Stimulated activated CD4-positive, alpha-beta T cell treated with anti-CD3 and anti-CD28 coated beads, TNF-alpha, amount 100 ng/mL, for 48 hours (primary cell): ENCODE measurements at places on chromosomes 3 and 15.

DNA sequence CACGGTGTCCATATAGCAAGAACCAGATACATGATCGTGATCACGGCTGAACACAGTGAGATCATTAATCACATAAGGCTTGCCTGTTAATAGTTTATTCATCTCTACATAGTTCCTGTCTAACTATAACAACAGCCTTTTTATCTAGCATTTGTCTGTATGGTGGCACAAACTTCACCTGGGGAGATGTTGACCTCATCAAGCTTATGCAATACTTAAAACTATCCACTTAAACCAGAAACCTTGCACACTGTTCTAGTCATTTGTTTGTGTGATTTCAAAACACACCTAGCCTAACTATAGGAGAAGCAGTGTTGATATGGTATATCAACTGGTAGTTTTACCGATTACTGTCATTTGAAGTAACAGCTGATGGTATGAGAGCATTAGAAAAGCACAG, 124.8 kb downstream of the VPS13C start:
- no peak for DNase-seq

- DNase-seq = no peak
Measured at GRCh38 chr3:147943265-147943945, 534.2 kb downstream of the ZIC1 start.

GRCh38 chr3:19749448-19750017, 184.5 kb downstream of the EFHB start:
- no peak for DNase-seq

- no peak for DNase-seq
Measured at GRCh38 chr15:34332553-34333120, 4.9 kb downstream of the SLC12A6 start.

GRCh38 chr3:40753951-40754350, 229.2 kb downstream of the ZNF621 start:
- no peak for DNase-seq

- DNase-seq = no peak
Measured at GRCh38 chr15:31488437-31489204, 162.0 kb downstream of the KLF13 start.

GRCh38 chr15:98805434-98806274, 157.3 kb downstream of the IGF1R start:
- no peak for DNase-seq

GRCh38 chr15:79218588-79219200, 63.8 kb upstream of the ANKRD34C start:
- DNase-seq = no peak

GRCh38 chr3:43477600-43477999, 144.2 kb downstream of the ANO10 start:
- peak; percentile 30 for DNase-seq

DNA sequence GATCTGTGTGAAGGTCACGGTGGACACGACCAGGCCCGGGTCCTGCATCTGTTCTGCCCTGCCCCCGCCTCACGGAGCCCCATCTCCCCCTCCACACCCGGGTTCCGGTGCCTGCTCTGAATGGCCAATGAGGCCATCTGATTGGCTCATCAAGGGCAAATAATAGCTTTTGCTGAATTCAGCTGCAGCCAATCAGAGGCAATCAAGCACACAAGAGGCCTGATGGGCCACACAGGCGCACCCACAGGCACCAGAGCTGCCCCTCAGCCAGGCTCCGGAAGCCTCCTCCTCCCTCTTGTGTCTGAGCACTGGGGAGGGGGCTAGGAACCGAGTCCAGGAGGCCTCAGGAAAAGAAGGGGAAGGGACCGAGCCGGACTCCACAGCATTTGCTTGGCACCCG, 49.5 kb downstream of the CACNA2D2 start:
- DNase-seq = no peak

DNA sequence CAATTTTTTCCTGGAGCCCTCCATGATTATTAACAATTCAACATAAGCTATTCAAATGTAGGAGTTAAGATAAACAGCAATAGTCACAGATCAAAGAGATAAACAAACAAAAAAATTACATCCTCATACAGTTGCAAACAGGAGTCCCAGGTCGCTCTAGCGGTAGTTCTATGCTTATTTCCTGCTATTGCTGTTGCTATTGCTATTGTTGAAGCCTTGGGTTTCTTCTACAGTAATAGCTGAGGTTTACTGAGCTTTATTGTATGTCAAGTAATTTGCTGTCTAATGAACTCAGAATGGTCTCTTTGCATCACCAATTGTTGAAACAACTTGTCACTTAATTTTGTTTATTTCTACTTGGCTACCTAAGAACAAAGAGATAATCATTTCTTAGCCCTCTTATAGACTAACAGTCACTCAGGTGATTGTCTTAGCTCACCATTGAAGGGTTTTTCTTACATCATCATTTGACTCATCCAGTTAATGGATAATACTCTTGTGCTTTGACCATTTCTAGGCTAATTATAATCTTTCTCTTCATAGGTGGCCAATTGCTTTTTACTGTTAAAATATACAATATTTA, 654.6 kb downstream of the MECOM start:
- no peak for DNase-seq

DNA sequence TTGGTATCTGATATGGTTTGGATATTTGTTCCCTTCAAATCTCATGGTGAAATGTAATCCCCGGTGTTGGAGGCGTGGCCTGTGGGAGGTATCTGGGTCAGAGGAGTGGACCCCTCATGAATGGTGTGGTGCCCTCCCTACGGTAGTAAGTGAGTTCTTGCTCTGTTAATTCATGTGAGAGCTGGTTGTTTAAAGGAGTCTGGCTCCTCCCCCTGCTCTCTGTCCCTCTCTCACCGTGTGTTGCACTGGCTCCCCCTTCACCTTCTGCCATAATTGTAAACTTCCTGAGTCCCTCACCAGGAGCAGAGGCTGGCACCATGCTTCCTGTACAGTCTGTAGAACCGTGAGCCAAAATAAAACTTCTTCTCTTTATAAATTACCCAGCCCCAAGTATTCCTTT, 246.9 kb upstream of the AGTR1 start:
- no peak for DNase-seq

DNA sequence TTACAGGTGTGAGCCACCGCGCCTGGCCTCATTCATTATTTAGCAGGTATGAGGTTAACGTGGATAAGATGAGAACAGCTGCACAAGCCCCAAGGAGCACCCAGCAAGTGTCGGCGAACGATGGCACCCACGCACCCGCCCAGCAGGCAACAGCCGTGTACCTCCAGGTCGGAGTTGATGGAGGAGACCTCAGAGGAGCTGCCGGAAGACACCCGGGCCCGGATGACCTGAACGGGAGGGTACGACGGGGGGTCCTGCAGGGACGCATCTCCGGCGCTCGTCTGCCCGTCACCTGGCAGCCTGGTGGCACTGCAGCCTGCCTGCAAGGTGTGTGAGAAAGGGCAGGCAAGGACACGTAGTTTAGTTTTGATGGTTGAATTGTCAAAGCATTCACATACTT, 29.1 kb downstream of the TMEM44 start:
- no peak for DNase-seq

GRCh38 chr3:67484085-67484484, 170.3 kb downstream of the SUCLG2 start:
- DNase-seq = no peak

DNA sequence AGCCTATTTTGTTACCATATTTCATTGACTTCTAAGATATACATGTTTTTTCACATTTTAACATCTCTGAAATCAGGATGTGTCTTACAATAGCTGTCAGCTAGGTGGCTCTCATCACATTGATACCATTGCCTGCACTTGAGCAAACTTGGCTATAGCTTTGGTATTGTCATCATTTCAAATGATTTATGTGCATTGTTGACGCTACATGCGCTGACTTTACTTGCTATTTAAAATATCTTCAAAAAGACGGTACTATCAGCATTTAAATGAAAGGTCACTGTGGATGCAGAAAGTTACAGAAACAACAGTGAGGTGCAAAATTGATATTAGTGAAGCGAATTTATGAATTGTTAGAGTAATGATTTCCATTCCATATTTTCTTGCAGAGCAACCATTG, 54.0 kb upstream of the ABHD2 start:
- DNase-seq = no peak

DNA sequence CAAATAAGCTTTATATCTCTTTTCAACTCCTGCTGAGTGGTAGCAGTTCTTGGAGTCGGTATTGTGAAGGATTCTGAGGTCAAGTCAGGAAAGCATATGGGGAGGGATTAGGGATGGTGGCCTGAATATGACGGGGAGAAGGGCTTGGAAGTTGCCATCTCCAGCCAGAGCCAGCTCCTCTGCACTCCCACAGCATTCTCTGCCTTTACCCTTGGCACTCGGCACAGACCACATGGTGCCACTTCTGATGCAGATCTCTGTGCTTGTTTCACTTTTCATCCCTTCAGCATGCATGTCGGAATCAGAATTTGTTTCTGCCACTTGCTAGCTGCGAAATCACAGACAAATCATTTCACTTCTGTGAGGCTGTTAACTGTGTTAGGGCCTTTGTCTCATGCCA, 52.5 kb downstream of the RAB11A start:
- DNase-seq = no peak

DNA sequence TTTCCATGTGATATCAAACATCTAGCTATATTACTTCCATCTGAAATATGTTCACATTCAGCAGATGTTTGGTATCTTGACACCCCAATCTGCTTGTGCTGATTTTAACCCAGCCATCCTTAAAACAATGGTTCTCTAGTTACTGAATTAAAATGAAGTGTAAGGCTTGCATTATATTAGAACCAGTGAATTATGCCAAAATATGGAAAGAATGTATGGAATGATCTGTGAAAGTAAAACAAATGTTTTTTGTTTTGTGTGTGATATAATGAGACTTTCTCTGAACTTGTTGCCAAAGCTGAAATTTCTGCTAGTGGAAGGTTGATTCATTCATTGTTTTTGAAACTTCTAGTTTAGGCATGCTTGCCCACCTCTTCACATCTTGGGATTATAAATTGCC, 317.1 kb downstream of the MEX3B start:
- no peak for DNase-seq

GRCh38 chr15:24645627-24646026, 29.9 kb upstream of the NPAP1 start:
- DNase-seq = no peak

GRCh38 chr15:89399238-89400115, 64.9 kb upstream of the POLG start:
- no peak for DNase-seq

- DNase-seq = no peak
Measured at GRCh38 chr3:112013058-112013783, 14.5 kb downstream of the TAGLN3 start.

DNA sequence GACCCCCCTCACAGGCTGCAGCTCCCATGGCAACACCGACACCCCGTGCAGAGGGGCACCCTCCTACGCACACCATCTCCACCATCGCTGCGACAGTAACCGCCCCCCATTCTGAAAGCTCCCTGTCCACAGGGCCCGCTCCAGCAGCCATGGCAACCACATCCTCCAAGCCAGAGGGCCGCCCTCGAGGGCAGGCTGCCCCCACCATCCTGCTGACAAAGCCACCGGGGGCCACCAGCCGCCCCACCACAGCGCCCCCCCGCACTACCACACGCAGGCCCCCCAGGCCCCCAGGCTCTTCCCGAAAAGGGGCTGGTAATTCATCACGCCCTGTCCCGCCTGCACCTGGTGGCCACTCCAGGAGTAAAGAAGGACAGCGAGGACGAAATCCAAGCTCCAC, 19.9 kb upstream of the BFSP2 start:
- no peak for DNase-seq

- no peak for DNase-seq
Measured at GRCh38 chr3:129429602-129430001, 1.2 kb upstream of the EFCAB12 start.

GRCh38 chr15:88624156-88624970, 3.2 kb downstream of the AEN start:
- DNase-seq = no peak

DNA sequence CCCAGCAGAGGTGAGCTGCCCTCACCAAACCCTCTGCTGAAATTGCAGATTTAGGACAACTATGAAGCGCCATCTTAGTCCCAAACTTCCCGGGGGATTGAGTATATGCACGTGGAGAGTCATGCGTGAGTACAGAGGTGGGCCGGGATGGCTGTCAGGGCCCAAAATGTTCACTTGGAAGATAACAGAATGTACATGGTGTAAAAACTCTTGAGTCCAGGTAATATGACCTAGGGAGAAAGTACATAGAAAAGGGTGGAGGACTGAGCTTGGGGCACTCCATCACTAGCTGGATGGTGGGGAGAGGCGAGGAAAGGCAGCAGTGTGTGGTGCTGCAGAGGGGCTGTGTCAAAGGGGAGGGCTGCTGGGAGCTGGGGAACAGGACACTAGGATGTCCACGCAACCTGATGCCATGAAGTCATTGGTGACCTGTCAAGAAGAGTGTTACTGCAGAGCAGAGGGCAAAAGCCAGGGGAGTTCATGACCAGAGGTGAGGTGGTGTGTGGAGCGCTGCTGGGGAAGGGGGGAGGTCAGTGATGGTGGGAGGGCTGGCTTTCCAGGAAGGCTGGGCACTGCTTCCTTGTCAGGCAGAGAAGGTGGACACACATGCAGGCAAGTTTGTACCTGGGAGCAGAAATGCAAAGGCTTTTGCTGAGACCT, 236.2 kb upstream of the LYSMD4 start:
- no peak for DNase-seq

DNA sequence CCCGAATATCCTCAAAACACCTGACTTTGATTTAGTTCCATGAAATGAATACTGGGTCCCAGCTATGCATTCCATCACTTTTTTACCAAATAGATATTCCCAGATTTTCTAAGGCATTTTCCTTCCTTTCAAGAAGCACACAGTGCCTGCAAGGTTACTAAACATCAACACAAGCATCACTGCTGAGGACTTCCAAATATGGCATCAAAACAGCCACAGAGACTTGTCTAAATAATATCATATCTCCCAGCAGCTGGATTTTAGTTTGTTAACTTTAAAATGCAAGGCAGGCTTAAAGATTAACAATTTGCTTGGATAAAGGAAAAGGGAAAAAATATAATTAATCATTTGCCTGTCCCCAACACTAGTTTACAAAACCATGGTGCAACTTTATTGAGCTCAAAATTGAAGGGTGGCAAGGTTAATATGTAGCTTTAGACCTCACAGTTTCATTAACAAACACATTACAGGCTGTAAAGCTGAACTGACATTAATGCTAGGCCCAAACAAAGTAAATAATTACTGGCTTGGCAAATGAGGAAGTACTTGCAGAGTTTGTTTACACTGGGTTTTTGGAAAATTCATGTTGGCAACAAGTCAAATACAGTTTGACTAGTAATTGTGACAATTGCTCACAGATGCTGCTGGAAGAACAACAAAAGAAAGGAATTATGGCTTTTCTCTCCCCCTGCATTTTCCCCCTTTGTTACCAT, 401.7 kb upstream of the CDIN1 start:
- DNase-seq = no peak

DNA sequence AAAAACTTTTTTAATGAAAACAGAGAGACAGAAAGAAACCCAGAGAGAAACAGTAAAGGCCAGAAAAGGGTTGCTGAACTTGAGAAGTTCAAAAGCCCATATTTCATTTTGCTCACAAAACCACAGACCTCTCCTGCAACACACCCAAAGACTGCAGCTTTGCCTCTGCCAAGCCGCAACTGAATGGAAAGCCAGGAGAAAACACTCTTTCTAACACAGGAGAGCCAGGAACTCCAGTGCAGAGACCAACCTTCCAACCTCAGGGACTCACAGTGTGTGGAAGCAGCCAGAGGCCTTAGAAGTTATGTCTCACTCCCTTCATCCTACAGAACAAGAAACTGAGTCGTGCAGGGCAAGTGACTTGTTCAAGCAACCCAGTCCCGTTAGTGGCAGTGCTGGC, 163.1 kb upstream of the HES1 start:
- no peak for DNase-seq

GRCh38 chr15:74847432-74847831, 4.5 kb upstream of the ULK3 start:
- DNase-seq = no peak

GRCh38 chr15:56732135-56732885, 999 bp downstream of the ZNF280D start:
- no peak for DNase-seq

- DNase-seq = no peak
Measured at GRCh38 chr3:176430244-176431037, 766.8 kb downstream of the TBL1XR1 start.
